ENCODE measurements at places on chromosomes 6 and 20.

DNA sequence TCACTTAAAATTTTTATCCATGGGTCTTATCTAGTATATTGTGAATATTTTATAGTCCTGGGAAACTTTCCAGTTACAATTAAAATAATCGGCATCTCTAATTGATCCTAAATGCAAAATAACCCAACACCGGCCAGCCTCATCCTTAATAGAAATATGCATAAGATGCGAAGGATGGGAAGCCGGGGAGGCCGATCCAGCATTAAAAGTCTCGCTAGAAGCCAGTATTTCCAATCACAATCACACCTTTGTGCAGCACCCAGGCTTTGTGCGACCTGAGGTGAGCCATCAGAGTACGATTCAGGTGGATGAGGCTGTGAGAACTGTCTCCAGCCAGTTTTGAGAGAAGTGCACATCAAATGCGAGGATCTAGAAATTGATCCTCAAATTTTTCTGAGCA, 65.4 kb downstream of the EZR start:
- no peak for DNase-seq

- no peak for DNase-seq
Observed at GRCh38 chr6:141426400-141426980, 706.2 kb upstream of the GJE1 start.

- DNase-seq: no peak
Observed at GRCh38 chr6:6795393-6795792, 206.9 kb downstream of the LY86 start.

- no peak for DNase-seq
Observed at GRCh38 chr6:36610041-36610955, 16.1 kb downstream of the SRSF3 start.

DNA sequence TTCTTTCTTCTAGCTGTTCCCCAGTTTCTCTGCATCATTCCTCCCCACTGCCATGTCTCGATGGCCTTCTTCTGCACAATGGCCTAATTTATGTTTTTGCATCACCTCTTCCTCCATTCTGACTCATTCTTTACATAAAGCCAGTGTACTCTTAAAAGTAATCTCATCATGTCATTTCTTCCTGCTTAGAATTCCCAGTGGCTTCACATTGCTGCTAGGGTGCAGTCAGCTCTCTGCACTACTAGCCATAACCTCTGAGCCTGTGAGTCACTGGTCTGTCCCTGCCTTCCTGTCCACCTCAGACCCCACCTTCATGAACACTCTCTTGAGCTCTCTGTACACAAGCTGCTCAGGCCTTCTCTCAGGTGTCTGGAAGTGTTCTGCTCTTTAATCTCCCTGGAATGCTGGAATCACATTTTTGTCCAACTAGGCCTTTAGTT, 24.1 kb upstream of the TRIM27 start:
- no peak for DNase-seq

GRCh38 chr6:137698636-137699030, 168.4 kb upstream of the TNFAIP3 start:
- DNase-seq: peak; percentile 61

DNA sequence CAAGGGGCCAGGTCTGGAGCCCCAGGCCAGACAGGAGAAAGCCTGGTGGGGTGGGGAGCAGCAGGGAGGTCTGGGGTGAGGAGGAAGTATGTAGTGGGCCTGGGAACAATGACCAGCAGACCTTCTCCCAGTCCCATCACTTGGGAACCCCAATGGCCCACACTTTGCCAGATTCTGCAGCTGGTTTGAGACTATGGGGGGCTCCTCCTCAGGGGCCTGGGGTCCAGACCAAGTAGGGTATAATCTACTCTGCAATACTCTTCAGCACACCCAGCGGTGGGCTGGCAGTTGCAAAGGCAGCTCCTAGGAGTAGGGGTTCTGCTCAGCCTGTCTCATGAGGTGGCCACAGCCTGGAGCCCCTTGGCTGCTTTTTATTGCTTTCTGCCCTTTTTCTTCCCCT, 52.8 kb downstream of the NPEPL1 start:
- DNase-seq: no peak

DNA sequence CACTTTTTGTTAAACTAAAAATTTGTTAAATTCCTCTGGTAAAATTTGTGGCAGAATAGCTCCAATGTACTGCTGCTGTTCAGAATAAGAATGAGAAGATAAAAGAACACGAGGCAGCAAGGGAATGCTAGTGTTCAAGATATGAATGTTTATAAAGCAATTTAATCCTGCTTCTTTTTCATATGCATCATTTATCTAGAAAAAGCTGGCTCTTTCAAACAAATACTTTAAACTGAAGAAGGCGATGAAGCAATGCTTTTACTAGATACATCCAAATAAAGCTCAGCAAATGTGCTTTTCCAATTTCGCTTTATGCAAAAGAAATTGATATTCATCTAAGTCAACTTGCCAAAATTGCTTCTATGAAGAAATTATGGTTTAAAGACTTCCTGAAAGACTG, 66.5 kb downstream of the COL9A1 start:
- DNase-seq: no peak

- no peak for DNase-seq
Observed at GRCh38 chr6:96235927-96236326, 220.2 kb downstream of the FUT9 start.

GRCh38 chr6:108171291-108171917, 5.6 kb downstream of the NR2E1 start:
- no peak for DNase-seq

DNA sequence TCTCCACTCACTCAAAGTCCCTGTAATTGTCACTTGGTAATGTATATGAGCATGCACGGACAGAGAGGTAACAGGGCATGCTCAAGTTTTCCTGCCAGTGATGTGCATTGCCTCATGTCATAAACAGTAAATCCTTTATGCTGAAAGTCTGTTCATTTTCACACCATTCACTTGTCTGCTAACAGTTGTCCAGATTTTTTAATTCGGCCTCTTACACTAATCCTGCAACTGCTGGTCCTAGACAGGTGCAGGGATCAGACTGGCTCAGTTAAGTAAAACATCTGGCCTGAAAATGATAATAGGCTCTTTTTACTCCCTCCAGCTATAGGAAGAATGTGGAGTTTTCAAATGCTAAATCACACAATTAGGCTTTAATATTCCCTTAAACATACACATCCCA, 185.4 kb upstream of the VGLL2 start:
- DNase-seq: no peak

DNA sequence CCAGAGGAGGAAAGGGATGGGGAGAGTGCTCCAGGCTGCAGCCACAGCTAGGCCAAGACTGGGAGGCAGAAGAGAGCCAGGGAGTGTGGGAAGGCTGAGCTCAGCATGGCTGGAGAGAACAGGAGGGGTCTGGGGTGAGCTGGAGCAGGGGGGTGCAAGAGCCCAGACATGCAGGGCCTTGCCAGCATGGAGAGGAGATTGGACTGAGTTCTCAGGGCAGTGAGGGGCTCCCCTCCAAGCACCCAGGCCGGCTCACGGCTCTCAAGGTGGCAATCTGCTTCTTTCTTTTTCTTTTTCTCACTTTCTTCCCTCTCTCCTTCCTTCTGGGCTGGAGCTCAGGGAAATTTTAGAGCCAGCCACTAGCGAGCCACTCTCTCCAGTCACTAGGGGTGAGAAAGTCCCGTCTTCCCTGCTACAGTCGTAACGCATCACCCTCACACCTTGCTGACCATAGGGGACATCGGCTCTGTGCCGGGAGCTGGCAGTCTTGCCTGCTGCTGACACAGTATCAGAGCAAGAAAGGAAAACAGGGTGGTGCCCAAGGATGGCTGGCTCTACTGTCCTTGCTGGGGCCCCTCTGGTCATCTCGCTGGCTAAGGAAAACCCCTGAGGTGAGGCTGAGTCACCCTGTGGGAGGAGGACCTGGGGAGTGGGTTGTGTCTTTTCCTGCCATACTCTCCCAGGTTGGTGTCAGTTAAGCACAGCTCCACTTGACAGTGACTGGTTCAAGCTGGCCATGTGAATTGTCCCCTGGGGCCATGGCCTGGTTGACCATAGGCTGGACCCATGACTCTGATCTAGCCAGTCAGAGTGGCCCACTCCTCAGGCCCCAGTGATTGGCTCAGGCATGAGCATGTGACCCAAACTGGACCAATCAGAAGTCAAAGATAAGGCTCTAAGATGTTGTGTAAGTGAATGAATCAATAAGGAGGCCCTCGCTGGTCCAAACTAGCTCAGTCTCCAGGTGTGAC, 135.1 kb upstream of the PMEPA1 start:
- no peak for DNase-seq

- DNase-seq: no peak
Observed at GRCh38 chr6:145850671-145851070, 36.1 kb upstream of the FBXO30 start.

GRCh38 chr6:95099410-95099809, 477.9 kb upstream of the MANEA start:
- no peak for DNase-seq

- DNase-seq: no peak
Observed at GRCh38 chr20:34581341-34582184, 23.0 kb downstream of the MAP1LC3A start.

- no peak for DNase-seq
Observed at GRCh38 chr6:80544555-80544954, 438.1 kb downstream of the BCKDHB start.

GRCh38 chr6:159122453-159122852, 46.7 kb upstream of the FNDC1 start:
- no peak for DNase-seq

GRCh38 chr6:13709689-13710551, 1.7 kb downstream of the RANBP9 start:
- peak; percentile 67 for DNase-seq

- no peak for DNase-seq
Observed at GRCh38 chr6:31874836-31875572, 3.8 kb downstream of the SLC44A4 start.

DNA sequence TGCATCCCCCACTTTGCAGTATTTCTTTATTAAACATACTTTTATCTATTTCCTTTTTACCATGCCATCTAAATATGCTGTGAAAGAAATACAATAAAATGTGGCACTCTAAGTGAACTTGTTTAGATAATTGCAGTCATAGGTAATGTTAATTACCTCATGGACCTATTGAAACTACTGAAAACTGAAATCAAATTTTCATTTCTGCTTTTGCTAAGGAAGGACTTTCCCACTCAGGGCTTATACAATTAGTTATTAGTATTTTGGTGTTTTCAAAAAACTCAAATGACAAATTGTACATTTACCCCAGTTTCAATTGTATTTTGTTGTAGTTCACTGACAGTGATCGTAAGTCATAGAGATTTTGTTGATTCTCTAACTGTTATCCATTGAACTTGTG, 88.4 kb downstream of the ID4 start:
- no peak for DNase-seq

GRCh38 chr20:53748176-53748575, 154.5 kb upstream of the ZNF217 start:
- no peak for DNase-seq

DNA sequence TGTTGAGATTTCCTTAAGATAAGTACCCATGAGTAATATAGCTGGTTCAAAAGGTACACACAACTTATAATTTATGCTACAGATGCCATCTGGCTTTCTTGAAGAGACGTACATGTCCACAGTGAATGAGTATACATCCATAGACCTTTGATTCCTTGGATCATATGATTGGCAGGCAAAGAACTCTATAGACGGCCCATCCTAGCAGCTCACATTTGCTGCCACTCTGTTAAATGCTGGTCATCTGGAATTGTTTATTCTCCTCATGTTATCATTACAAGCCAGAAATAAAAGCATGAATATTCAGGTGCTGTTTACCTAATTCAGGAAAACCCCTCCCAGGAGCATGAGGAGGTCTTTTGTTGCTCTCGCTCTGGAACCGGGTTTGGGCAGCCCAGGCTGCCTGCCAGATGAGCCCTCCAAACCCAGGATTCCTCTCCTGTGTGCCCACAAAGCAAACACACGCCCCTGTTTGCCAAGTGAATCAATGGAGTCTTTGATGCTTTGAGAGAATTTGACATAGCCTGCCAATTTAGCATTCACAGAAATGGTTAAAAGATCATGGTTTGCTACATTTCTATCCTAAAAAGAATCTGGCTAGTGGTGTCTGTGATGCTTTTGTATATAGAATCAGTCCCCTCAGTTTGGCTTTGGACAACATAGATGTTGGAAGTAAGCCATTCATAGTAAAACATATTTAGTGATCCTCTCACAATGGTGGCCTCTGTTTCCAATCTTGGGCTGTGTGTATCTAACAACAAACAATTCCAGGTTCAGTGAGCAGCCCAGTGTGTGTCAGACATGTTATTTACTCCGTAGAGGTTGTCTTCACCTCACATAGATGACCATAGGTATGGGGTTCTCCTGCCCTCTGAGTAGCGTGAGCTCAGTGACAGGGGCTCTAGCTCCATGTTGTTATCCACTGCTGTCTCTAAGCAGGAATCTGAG, 17.5 kb upstream of the PLCG1 start:
- no peak for DNase-seq

DNA sequence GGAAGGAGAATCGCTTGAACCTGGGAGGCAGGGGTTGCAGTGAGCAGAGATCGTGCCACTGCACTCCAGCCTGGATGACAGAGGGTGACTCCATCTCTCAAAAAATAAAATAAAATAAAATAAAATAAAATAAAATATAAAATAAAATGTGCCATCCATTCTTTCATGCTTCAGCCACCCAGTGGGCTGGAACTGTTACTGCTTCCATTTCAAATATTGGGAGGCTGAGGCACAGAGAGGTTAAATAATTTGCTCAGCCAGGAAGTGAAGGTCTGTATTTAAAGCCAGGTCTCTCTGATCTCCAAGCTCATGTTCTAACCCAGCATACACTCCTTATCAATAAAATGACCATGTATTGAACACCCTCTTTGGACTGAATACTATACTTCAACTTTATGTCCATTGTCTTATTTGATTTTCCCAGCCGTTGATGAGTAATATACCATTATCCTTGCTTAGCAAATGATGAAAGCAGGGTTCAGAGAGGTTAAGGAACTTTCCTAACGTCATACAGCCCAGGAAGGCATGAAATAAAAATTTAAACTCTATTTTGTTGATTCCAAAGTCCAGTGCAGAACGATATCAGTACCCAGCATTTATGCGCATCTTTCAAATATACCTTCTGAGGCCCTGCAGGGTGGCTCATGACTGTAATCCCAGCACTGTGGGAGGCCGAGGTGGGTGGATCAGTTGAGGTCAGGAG, 25.8 kb upstream of the SLC9A8 start:
- no peak for DNase-seq

DNA sequence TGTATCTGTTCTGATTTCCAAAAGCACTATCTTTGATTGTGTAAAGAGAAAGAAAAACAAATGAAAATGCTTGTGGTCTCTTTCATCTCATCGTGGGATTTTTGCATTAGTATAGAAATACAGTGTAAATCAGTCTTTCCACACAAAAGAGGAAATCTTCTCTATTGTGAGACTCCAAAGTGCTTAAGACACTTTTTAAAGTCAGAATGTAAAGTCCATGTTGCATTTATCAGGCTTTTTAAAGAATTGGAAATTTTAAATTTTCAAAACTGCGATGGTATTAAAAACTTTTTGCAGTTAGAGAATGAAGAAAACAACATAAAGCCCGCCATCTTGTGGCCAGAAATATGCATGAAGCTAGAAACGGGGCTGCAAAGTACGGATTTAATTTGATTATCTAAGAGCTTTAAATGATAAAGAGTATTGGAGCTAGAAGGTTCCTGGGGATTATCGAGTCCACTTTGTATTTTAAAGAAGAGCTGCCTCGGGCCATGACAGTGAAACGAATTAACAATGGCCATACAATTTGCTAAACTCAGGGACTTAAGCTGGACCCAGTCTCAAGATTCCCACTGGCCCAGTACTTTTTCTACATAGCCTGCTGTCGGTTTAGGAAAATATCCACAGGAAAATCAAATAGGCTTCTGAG, 339.6 kb downstream of the ARHGAP18 start:
- peak; percentile 23 for DNase-seq

GRCh38 chr6:89368999-89369398, 16.5 kb upstream of the UBE2J1 start:
- DNase-seq: no peak

Data from Jurkat, Clone E6-1 (cell line).